ENCODE measurements at places on chromosomes 2 and 18.

DNA sequence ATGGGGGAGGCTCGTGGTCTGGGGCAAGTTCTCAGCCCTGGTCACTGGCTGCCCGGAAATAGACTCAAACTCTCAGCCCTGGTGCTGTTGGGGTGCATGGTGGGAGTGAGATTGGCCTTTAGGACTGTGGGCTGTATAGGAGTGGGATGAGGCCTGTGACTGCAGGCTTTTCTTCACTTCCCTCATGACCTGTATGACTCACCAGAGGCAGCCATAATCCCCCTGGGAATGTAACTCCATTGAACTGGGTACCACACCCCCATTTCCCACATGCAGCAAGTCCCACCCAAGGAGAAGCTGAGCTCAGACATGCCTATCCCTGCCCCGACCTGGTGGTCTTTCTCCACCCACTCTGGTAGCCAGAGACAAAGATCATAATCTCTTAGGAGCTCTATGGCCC lies 177.7 kb upstream of the OSR1 start:
- DNase-seq = no peak

- no peak for DNase-seq
These were observed 24.1 kb downstream of the RBM43 start for GRCh38 chr2:151237422-151238025.

DNA sequence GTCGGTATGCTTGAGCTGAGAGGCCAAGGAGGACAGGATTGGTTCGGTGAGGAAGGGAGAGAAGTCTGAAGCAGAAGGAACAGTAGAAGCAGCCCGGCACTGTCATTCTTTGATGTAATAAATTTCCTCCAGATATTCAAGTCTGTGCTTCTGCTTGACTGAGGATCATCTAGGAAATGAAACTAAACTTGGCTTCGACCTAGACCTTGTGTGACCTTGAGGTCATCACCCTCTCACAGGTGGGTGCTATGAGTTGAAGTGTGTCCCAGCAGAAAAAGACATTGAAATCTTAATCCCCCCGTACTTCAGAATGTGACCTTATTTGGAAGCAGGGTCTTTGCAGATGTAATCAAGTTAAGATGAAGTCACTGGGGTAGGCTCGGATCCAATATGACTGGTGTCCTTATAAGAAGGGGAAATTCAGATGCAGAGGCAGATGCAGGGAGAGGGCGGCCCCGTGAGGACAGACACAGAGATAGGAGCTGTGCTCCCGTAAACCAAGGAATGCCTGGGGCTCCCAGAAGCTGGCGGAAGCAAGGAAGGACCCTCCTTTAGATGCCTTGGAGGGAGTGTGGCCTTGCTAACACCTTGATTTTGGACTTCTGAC lies 49.0 kb downstream of the PRKCE start:
- no peak for DNase-seq

- no peak for DNase-seq
These were observed 33.1 kb downstream of the EN1 start for GRCh38 chr2:118814368-118814767.

- DNase-seq = no peak
These were observed 151.4 kb downstream of the ETAA1 start for GRCh38 chr2:67548317-67549201.

- no peak for DNase-seq
These were observed 19.1 kb downstream of the HDAC4 start for GRCh38 chr2:239381709-239382134.

DNA sequence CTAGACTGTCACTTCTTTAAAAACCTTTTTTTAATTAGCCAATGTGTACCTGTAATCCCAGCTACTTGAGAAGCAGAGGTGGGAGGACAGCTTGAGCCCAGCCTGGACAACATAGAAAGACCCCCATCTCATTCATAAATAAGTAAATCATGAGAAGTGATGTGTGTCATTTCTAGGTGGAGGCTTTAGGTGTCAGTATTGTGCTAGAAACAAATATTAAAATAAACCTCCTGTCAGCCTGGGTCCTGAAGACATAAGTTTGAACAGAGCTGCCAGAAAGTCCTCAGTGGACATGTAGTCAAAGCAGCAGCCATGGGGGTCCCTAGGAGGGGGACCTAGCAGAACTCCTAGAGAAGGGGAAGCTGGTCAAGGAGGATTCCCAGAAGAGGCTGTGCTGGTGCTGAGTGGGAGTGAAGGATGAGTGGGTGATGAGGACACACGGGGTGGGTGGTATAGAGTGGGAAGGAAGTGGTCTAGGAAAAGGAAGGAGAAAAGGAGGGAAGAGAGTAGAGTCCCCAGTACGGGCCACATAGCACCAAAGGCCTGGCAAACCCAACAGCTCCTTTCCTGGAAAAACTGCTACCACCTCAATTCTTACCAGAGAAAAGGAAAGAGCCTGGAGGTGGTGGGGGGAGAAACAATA lies 316.6 kb upstream of the NCKAP5 start:
- DNase-seq = no peak

DNA sequence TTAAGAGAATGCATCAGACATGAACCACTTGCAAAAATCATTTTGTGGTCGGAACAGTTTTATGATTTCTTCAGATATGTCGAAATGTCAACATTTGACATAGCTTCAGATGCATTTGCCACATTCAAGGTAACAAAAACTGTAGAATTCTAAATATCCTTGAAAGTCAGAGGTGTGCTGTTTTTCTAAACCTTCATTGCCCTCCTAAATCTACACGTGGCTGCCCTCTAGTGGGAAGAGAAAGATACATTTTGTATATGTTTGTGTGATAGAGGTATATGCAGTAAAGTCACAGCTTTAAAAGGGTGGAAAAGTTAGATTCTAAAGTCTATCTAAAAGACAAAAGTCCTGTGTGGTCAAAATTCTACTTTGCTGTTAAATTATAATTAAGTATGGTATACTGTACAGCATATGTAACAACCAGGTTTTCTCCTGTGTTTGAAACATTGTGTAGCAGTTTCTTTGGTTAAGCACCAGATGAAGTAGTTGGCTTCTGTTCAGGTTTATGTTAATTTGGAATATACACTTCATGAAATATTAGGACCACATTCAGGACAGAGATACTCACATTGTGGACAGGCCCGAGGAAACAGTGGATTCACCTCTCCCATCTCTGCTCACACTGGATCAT lies 65.9 kb upstream of the ITM2C start:
- peak; percentile 22 for DNase-seq

DNA sequence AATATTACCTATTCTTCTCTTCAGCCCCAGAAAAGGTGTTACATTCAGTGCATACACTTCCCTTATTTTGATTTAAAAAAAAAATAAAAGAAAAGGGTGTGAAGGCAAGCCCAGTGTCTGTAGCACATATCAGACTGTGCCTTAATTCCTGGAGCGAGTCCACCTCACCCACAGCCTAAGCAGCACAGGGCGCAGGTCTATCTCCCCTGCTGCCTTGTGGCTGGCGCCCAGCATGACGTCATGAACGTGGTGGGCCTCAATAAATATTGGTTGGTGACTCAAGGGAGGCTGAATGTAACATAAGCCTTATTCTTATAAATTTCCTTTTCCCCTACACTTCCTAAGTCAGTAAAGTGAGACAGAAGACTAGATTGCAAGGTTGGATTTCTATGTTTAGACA lies 26.4 kb downstream of the ST3GAL5 start:
- no peak for DNase-seq

GRCh38 chr18:54878659-54879358 lies 50.5 kb downstream of the RAB27B start:
- DNase-seq = no peak

GRCh38 chr2:118348380-118349034 lies 260.2 kb downstream of the INSIG2 start:
- no peak for DNase-seq

GRCh38 chr2:200089040-200089755 lies 133.8 kb downstream of the MAIP1 start:
- no peak for DNase-seq

GRCh38 chr2:18721038-18721922 lies 131.9 kb upstream of the NT5C1B start:
- DNase-seq = no peak

All from WERI-Rb-1 (cell line).